ENCODE measurements at places on chromosomes 3 and 15.
A peak's percentile ranks its signal among the peaks of the same experiment; 100 is the strongest.

DNA sequence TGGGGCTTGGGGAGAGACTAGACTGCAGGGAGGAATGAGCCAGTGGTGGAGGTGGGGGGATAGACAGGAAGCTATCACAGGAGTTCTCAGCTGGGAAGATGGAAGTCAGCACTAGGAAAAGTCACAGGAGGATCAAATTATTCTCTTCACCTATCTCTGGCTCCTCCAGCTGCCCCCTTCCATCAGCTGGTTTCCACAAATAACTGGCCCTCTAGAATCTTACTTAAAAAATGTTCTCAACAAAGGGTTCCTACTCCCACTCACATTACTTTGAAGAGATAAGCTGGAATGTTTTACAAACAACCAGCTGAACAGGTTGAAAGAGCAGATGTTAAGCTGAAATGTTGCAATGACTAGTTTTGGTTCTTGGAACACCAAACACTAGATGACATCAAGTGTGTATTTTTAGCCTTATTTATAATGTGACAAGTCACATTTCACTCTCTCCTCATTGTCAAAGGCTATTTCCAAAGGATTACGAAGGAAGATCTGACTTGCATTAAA, 102.7 kb upstream of the AADACL2 start:
- DNase-seq = no peak

GRCh38 chr15:69934607-69935006, 163.1 kb downstream of the TLE3 start:
- DNase-seq = no peak

- no peak for DNase-seq
These were observed 13.1 kb downstream of the RASA2 start for GRCh38 chr3:141499965-141500364.

DNA sequence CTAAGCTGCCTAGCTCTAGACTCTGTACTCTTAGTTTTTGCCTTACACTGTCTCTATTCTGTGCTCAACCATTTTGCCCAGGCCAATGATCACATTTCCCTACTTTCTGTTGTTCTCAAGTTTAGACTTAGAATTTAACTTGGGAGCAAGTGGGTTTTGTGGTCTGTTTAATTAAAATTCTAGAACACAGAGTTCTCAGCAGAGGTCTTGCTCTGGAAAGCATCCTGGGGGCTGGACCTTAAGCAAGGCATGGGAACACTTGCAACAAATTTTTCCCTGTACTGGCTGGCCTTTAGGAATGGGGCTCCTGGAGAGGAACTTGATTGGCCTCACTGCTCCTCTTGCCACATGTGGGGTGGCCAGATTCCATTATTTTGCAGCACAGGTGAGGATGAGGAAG, 236.3 kb upstream of the LRTM1 start:
- no peak for DNase-seq

DNA sequence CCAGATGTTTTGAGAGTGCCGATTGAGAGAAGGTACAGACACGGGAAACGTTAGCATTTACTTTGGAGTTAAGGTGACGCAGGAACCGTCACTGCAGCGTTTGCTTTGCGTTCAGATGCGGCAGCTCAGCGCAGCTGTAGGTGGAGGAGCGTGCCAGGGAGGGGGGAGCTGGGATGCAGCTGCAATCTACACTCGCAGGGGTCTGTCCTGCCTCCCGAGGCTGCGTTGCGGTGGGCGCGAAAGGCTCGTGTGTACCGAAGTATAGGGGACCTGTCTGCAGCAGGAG, 425 bp upstream of the FYTTD1 start:
- DNase-seq = peak; percentile 52

- no peak for DNase-seq
These were observed 398.2 kb upstream of the TPM1 start for GRCh38 chr15:62644216-62644888.

DNA sequence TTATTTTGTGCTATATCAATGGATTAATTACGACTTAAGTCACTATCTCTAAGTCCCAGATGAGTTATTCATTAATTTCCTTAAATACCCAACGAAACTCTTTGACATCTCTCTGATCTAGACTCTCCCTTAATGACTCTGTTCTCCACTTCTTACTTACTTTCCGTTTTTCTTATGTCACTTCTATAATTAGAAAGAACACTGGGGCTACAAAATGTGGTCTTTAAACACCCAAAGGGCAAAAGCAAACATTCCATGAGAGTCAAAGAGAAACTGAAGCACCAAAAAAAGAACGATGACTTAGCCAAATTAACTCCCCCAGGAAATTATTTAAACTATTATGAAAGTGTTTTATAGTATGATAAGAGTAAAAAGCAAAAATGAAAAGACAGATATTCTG, 166.4 kb upstream of the UBE2E2 start:
- no peak for DNase-seq

DNA sequence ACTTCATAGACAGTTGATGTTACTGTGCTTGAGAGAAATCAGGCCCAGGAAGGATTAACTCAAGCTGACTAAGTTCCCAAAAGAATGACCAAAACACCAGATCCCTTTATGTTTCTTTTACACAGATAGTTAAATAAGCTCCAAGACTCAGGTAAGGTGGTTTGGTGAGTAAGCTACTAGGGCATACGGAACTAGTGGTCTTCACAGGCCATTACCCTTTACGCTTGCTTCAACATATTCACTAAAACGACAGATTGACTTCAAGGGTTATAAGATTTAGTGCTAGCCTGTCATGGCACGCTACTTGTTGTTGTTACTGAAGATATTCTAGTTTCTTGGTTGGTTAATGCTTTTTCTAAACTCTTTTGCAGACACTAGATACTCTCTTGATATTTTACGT, 369.3 kb downstream of the LPP start:
- no peak for DNase-seq

GRCh38 chr15:85619992-85620689, 174.6 kb downstream of the KLHL25 start:
- DNase-seq = no peak

GRCh38 chr15:63329567-63330350, 51.9 kb downstream of the CA12 start:
- DNase-seq = no peak

GRCh38 chr15:77004189-77004588, 9.3 kb downstream of the PSTPIP1 start:
- DNase-seq = peak; percentile 50

GRCh38 chr15:91970142-91970541, 116.6 kb downstream of the SLCO3A1 start:
- DNase-seq = no peak

DNA sequence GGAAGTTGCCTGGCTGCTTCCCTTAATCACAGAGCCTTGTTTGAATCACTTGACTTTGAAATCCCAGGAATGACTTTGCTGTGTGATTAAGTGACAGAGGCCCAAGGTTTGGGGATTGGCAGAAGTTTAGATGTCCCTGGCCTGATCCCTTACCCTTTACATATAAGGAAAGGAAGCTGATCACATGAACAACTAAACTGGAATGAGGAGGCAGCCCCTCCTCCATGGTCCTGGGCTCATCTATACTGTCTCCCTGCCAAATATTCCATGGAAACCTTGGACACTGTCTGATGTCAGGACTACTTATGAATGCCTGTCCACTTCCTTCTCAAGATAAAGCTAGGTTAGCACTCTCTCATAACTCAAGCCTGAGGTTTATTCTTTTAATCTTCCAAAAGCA, 181.3 kb upstream of the CTDSPL start:
- no peak for DNase-seq

DNA sequence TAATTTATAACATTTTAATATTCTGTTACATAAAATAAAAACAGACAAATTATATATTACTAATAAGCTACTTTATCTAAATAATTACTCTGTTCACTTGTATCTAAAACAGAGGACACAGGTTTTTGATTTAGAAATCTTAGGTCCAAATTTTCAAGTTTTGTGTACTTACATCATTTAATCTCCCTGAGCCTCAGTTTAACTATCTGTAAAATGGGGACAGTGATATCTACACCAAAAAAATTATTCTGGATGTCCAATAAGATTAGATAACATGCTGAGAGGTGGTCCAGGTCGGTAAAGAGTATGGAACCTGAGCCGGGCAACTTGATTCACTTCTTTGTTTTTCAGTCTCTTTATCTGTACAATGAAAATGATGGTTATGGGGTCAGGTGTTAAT, 263.8 kb upstream of the CDIN1 start:
- DNase-seq = no peak

DNA sequence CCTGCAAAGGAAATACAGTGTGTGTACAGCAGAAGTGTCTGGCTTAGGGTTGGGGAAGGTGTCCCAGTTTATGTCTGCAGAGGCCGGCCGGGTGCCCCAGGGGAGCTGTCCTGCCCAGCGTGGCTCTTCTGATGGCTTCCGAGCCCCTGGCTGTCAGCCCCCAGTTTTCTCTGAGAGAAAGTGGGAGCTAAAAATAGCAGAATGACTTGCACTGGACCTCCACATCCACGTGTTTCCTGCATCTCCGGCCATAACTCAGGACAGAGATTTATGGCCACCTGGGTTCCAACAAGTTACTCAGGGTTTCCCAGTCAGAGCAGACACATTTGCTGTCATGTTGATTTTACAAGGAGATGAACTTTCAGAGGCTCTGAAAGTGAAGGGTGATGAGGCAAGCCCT, 192.0 kb downstream of the ATP10A start:
- no peak for DNase-seq

All from hematopoietic multipotent progenitor cell treated with erythropoietin and hydrocortisone succinate and interleukin-3 and kit ligand, for 6 days (in vitro differentiated cells).